ENCODE measurements at places on chromosomes 16 and 17.

DNA sequence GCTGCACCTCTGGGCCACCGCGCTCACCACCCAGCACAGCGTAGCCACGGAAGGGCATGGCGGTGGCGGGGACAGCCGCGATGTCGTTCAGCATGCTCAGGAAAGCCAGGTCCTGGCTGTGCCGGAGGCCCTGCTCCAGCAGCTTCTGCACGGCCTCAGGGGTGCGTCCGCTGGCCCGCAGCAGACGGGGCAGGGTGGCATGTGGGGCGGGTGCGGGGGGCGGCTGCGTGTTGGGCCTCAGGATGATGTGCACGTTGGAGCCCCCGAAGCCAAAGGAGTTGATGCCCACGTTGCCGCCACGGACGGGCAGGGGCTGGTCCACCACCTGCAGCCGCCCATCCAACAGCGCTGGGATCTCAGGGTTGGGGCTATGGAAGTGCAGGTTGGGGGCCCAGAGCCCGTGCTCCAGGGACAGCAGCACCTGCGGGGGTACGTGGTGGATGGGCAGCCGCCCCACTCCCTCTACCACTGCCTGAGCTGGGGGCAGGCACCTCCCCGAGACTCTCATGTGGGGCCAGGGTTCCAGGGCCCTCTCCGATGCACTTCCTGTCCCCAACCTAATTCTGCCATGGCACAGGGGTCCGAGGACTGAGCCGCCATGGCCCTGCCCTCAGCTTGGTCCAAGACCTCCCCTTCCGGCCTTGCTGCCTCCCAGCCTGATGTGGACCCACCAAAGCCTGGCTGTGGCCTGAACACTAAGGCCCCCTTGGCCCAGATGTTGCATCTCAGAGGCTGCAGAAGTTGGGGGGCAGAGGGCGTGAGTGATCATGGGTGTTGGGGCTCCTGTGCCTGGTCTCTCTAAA is 6.6 kb downstream of the FASN start:
- no peak for DNase-seq

DNA sequence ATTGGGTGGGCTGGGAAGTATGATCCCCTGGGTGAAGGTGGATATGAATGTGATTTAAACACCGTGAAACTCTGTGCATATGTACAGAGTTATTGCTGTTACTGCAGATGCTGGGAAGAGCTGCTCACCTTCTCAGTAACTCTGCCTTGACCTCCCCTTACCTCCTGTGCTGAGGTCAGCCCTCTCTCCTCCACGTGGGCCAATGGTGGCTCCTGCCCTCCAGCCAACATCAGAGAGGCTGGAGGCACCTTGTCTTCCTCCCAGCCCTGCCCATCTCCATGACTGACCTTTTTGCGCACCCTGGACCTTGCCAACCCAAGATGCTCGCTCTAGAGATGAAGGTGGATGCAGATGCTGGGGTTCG is 387 bp upstream of the ASB16 start:
- no peak for DNase-seq

GRCh38 chr17:53607475-53607874 is 215.3 kb upstream of the KIF2B start:
- DNase-seq, result no peak

DNA sequence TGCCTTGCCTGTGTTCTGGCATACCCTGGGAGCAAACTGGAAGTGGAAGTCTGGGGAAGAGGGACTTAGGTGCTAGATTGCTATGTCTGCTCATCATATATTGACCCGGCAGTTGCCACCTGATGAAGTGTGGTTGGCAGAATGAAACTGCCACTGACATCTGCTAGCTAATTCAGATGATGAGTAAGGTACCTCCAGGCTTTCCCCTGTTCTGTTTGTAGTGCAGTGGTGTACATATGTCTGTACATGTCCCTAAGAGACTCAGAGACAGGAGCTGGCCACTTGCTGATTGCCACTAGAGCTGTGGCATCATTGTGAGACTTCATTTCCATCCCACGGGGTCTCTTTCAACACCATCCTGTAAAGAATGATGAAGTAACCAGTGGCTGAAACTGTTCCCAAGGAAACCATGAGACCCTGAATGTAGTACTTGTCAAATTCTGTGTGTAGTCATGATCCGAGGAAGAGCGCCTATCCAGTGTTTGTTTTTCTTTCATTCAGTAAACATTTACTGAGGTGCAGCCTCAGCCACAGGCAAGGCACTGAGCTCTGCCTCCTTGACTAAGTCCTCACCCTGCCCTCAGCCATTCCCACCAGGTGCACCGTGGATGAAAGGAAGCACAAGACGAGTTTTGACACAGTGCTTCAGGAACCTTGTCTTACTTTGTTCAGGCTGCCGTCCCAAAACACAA is 13.2 kb downstream of the CLUAP1 start:
- no peak for DNase-seq

DNA sequence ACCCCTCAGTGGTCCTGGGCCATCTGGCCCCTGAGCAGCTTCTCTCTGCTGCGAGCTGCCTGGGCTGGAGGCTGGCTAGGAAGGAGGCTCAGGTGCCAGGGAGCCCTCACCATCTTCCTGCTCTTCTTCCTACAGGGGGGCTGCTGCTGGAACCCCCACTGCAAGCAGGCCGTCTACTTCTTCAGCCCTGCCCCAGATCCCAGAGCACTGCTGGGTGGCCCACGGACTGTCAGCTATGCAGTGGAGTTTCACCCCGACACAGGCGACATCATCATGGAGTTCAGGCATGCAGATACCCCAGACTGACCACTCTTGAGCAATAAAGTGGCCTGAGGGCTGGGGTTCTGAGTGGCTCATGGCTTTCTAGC is 46.1 kb downstream of the PRMT7 start:
- DNase-seq, result no peak

DNA sequence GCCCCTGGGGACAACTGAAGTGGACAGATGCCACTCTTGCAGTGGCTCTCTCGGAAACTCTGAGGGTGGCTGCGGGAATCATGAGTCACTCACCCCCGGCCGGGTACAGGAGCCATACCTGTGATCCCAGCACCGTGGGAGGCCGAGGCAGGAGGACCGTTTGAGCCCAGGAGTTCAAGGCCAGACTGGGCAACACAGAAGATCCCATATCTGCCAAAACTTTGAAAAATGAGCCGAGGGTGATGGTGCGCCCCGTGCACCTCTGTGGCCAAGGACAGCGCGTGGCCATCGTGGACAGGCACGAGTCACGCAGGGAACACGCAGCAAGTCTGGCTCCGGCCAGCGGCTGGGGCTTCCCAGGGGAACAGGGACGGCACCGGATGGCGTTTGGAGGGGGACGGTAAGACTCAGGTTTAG is 41.3 kb upstream of the ZC3H18 start:
- DNase-seq, result no peak

GRCh38 chr17:6494239-6494941 is 50.1 kb downstream of the PIMREG start:
- DNase-seq, result no peak

- peak; percentile 91 for DNase-seq
These were observed 6.9 kb upstream of the ELAC2 start for GRCh38 chr17:13024526-13025257.

DNA sequence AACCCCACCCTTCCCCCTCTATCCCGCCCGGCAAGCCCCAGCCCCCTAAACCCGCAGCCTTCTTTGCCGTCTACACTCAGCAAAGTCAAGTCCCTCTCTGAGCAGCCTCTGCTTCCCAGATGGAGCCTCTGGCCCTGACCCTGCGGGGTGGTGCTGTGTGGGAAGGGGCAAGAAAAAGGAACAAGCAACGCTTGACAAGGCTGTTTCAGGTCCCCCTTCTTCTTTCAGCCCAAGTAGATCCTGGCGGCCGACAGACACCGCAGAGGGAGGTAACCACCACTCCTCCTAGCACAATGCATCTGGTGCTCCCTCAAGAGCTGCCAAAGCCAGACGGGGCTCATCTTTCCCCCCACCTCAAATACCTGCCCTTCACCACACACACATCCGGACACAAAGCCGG is 178.3 kb downstream of the ENGASE start:
- DNase-seq, result no peak

DNA sequence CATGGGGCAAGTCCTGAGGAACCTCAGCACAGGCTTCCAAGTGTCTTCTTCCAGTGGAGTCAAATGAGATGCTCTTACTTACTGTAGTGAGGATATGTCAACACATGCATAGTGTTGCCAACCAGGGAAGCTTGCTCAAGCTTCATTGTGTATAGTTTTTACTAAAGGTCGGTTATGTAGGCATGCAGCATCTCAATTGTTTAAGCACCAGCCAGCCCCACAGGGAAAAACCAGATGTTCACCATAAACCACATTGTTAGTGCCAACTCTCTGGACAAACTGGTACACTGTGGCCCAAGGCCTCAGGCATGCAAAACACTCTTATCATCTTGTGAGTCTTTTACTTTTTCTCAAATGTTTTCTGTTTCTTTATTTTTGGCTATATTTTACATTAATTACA is 152.1 kb downstream of the PHKB start:
- DNase-seq, result no peak

DNA sequence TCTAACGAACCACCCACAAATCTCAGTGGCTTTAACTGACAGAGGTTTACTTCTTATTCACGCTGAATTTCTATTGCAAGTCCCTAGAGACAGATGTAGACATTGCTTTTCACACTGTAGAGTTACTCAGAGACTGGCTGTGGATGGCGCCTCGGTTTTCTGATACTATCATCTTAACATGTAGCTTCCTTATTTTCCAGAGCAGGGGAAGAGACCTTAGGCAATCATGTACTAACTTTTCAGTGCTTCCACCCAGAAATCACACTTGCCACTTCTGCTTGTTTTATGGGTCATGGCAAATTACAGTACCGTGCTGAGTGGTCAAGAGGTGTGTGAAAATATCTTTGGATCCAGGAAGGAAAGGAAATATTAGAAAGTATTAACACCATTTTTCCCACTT is 65.4 kb downstream of the MAF start:
- DNase-seq, result no peak

DNA sequence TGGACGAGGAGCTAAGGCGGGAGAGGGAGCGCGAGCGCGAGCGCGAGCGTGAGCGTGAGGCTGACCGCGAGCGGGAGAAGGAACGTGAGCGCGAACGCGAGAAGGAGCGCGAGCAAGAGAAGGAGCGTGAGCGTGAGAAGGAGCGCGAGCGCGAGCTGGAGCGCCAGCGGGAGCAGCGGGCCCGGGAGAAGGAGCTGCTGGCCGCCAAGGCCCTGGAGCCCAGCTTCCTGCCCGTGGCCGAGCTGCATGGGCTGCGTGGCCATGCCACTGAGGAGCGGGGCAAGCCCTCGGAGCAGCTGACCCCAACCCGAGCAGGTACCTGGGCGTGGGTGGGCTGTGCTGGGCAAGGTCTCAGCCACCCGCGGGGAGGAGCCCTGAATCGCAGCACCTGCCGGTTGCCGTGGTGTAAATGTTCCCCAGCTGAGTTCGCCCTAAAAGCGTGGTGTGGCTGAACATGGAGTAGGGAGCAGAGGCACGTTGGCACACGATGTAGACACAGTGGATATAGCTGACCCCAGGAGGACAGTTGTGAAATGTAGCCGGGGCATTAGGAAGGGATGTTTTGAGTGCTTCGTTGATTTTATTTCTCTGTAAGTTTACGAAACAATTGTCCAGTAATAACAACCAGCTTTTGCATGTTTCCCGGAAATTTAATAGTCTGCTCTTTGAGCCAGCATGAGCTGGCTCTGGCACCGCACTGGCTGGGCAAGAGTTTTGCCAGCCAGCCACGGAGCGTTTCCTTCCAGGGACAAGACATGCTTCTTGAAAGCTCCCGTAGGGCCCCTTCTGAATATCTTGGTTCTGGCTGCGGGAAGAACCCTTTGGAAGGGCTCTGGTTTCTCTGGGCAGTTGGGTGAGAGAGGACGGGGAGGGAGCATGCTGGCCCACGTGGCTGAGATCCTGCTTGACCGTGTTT is 32.1 kb downstream of the GINS2 start:
- DNase-seq, result no peak

GRCh38 chr17:57071991-57072944 is 12.8 kb upstream of the AKAP1 start:
- DNase-seq, result no peak

DNA sequence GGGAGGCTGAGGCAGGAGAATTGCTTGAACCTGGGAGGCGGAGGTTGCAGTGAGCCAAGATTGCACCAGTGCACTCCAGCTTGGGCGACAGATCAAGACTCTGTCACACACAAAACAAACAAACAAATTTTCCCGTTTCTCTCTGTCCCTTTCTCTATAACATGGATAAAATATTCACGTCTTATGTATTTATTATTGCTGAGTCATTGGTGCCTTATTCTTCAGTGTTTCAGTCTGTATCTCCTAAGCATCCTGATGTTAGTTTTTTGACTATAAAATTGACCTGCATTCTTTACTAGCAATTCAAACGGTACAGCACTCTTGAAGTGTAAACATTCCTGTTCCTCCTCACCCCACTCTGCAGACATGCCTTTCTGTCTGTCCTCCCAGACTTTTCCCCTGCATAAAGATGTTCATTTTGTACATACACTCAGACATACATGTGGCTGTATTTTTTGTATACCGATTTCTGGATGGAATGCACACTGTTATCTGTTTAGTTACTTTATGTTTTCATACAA is 16.4 kb downstream of the DHODH start:
- DNase-seq, result no peak

DNA sequence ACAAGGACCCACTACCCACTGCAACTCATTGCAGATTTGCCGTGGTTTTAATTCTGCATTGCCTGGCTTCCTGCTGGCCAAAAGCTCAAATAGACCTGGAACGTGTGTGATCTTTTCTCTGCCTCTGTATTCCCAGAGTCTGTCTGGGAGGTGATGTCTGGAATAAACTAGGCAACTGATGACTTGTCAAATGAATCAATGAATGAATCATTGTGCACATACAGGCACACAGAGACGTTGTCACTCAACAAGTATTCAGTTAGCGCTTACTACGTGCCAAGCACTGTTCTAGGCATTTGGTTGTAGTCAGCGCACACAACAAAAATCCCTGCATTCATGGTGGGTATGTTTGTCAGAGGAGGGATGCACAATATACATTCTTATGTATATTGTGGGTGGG is 8.9 kb downstream of the TMEM132E start:
- no peak for DNase-seq

DNA sequence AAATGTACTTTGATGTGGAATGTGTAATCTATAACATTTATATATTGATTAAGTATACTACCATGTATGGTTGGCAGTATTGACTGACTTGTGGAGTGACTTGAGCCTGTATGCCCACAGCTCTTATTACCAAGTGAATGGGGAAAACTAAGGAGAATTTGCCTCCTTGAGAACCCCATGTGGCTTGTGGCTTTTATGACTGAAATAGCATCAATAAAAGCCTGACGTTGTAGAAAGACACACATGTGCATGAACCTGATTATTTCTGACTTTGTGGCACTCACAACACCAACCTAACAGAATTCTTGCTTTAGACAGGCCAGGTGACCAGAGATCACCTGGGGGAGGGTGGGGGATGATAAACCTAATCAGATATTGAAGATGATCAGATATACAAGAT is 2.1 kb upstream of the LRRC75A start:
- DNase-seq, result no peak

- DNase-seq, result no peak
These were observed 741 bp upstream of the GRB2 start for GRCh38 chr17:75406222-75406615.

GRCh38 chr16:1982013-1982433 is 754 bp upstream of the NOXO1 start:
- no peak for DNase-seq
